SW 1271 (cell line): ENCODE measurements at places on chromosomes 16 and 17.
A peak's percentile ranks its signal among the peaks of the same experiment; 100 is the strongest.

GRCh38 chr17:72134608-72135394, 14.0 kb downstream of the SOX9 start:
- no peak for DNase-seq

DNA sequence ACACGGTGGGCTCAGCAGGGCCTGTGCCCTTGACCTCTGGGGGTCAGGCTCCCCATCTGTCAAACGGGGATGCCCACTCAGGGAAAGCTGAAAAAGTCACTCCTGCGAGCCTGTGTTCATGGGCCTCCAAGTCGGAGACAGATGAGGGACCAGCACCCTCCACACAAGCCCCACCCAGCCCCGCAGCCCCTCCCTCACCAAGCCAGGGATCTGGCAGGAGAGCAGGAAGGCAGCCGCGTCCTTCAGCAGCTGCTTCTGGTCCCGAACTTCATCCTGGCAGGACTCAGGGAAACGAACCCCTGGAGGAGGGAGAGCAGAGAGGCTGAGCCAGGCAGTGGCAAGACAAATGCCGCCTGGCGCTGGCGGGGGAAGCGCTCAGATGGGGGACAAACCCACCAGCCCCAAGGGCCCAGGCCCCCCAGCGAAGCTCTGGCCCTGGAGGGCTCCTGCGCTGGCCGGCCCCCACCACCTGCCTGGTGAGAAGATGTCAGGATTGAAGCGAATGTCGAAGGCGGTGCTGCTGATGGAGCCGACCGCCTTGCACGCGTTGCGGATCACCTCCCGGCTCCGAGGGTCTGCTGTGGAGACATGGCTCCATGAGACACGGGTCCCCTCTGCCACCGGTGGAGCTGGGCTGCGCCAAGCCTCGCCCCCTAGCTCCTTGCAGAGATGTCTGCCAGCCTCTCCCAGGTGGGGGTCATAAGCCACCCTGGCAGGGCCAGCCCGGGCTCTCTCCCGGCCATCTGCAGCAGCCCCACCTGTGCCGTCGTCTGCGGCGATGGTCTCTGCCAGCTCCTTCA, 15.4 kb downstream of the CLUH start:
- no peak for DNase-seq

DNA sequence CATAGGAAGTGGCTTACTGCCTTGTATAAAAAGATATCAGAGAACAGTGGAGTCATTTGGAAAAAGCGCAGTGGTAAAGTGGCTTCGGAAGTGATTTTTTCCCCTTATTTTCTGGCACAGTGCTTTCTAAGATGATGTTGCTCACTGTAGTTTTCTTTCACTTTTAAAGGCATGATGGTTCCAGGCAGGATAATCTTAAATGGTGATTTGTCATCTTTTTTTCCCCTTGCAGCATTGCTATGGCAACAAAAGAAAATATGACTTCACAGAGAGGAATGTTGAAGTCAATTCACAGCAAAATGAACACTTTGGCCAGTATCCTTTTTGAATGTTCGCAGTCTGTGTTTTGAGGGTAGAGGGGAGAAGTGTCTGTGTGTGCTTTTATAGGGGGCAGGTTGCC, 42.5 kb downstream of the GOSR1 start:
- peak; percentile 46 for DNase-seq

DNA sequence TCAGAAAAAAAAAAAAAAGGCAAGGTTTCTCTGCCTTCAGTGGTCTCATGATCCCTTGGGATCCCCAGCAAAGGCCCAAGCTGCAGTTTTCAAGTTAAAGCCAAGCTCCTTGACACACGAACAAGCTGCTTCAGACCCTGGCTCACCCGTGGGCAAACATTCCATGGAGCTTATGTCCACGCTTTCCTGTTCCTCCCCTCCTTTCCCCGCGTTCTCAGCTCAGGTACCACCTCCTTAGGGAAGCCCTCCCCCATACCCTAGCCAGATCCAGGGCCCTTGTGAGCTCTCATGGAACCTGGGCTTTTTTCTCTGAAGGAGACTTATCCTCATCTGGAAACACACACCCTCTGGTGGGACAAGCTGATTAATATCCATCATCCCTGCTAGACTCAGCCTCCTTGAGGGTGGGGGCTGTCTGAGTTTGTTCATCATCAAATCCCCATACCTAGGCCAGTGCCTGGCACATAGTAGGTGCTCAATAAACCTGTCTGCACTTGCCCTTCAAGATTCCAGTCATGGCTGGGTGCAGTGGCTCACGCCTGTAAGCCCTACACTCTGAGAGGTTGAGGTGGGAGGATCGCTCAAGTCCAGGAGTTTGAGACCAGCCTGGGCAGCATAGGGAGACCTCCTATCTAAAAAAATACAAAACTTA, 54.7 kb downstream of the COTL1 start:
- DNase-seq, result no peak

GRCh38 chr16:75114946-75115825, 1.4 kb downstream of the LDHD start:
- no peak for DNase-seq

DNA sequence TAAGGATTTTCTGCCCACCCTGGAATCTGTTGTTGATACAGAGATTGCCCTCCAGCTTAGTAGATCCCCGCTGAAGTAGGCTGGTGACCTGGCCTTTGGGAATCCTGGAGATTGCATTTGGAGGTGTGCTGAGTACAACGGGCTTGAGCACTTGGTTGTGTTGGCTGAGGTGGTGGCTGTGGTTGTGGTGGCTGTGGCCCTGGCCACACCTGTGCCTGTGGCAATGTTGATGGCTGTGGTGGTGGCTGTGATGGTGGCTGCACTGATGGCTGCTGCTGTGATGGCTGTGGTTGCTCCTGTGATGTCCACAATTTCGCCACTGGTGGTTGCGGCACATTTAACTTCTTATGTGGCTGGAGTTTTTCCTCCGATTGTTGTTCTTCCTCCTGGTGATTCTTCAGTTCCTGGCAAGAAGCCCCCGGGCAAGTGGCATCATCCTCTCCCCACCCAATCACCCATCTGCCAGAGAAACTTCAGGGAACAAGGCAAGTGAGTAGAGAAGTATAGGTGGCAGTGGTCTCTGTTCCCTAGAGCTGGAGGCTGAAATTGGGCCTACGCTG, 4.2 kb downstream of the CCDC200 start:
- DNase-seq, result no peak

- DNase-seq, result no peak
These were observed 34.3 kb downstream of the PITPNC1 start for GRCh38 chr17:67411397-67411796.

- DNase-seq, result no peak
These were observed 43.0 kb upstream of the MSI2 start for GRCh38 chr17:57213180-57213825.

DNA sequence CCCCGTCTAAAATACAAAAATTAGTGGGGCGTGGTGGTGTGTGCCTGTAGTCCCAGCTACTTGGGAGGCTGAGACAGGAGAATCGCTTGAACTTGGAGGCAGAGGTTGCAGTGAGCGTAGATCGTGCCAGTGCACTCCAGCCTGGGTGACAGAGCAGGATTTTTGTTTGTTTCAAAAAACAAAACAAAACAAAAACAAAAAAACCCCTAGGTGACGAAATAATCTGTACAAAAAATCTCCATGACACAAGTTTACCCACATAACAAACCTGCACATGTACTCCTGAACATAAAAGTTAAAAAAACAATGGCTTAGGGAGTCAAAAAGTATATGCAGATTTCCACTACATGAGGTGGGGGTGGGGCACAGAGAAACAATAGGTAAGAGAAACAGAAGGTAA, 140.5 kb upstream of the ASIC2 start:
- DNase-seq, result no peak

DNA sequence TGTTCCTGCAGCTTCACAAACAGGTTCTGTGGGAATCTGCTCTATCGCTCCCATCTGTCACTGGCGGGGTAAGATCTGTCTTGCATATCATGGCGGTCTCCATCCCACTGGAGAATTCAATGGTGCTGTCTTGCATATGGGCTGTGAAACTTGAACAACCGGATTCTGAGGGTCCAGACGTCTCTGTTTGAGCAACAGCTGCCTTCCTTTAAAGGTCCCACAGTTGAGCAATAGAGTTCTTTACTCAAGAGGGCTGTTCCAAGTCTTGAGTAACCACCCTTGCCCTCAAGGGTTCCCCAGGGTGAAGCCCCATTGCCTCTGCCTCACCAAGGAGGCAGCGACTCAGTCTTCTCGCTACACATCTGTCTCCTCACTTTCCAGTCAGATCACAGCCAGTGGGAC, 50.8 kb downstream of the ZFHX3 start:
- DNase-seq, result no peak

DNA sequence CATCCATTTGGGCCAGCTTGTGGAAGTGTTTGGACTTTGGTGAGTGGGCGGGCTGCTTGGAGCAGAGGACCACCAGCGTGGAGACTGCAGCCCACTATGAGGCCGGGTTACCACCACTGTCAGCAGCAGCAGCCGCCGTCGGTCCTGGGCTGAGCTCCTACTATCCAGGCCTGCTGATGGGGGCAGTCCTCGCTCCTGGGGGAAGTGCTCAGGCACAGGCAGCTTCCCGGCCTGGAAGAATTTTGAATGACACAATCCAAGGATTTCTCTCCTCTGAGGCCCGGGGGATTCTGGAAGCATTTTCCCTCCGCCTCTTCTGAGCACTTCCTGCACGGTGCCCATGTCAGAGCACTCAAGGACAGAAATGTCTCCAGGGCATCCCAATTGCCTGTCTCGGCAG, 5.3 kb upstream of the NOD2 start:
- DNase-seq, result no peak

- no peak for DNase-seq
These were observed 112.3 kb downstream of the PRKCA start for GRCh38 chr17:66414561-66415175.

DNA sequence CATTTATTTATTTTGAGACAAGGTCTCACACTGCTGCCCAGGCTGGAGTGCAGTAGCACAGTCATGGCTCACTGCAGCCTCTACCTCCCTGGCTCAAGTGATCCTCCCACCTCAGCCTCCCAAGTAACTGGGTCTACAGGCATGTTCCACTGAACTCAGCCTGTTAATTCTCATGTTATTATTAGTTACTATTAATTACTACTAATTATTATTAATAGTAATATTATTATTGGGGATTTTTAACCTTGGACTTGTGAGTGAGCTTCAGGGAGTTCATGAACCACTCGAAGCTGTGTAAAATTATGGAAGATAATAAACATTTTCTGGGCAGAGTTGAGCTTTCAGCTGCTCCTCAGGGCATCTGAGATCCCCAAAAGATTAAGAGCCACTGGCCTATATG, 4.6 kb upstream of the STAC2 start:
- DNase-seq, result no peak

DNA sequence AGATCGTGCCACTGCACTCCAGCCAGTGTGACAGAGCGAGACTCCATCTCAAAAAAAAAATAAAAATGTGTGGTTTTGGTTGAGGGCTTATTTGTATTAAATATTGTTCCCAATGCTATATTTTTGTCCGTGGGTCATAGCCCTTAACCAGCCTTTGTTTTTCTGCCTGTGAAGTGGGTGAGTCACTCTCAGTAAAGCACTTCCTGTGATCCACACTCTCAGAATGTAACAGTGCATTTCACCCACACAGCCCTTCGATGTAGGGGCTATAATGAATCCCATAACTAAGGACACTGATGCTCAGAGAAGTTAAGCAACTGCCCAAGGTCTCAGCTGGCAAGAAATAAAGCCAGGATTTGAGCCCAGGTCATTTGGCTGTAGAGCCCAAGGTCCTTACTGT, 34.7 kb upstream of the POLR3E start:
- no peak for DNase-seq

DNA sequence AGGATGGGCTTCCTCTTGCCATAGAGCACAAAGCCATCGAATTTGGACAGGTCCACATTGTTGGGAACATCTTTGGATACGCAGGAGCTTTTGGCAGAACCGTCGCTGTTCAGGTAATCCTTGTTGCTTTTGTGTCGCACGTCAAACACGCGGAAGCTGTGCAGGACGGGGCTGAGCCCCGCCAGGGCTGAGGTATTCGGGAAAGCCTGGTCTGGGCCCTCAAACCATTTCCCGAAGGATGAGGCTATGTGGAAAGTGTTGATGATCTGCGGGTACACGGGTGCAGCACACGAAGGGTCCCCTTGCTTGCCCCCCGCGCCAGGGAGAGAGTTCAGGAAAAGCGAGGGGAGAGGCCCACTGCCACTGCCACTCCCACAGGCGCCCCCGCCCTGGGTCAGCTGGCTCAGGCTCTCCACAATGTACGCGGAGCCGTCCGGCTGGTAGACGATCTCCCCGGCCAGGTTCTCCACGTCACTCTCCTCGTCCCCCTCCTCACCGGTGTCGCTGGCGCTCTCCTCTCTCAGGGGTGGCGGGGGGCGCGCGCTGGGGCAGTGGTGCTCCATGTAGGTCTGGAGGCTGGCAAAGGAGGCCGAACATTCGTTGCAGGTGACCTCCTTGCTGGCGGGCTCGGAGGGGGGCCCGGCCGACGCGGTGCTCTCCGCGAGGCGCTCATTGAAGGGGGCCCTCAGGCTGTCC, 88.5 kb downstream of the ZFHX3 start:
- DNase-seq, result no peak

GRCh38 chr16:10980813-10981212, 36.4 kb downstream of the CLEC16A start:
- no peak for DNase-seq

- no peak for DNase-seq
These were observed at the start of gene CCL2 for GRCh38 chr17:34254651-34255380. CCL2 (plus strand) TSS chr17:34255285; CDS start chr17:34255350, 65 bp downstream.

- no peak for DNase-seq
These were observed 369.8 kb downstream of the UTP18 start for GRCh38 chr17:51630101-51630671.

DNA sequence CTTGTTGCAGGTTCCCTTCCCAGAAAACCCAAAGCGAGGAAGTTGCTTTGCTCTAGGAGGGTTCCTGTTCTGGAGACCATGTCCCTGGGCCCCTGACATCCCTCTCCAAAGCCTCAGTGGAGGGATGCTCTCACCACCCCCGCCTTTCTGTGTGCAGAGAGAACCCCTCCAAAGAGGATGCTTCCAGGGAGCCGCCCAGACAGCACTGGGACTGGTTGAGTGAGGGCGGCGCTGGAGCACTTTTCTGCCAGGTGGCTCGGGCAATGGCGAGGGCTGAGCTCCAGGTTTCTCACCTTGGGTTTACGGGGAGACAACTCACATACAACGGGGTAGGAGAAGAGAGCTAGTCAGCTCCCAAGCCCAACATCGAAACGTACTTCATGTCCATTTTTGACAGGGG, 7.3 kb downstream of the EMC6 start:
- no peak for DNase-seq

- no peak for DNase-seq
These were observed 65.9 kb downstream of the TANGO6 start for GRCh38 chr16:68909099-68909733.

- no peak for DNase-seq
These were observed 44.9 kb upstream of the PIK3R6 start for GRCh38 chr17:8912084-8912981.
